ENCODE measurements at places on chromosomes 5 and 9.

DNA sequence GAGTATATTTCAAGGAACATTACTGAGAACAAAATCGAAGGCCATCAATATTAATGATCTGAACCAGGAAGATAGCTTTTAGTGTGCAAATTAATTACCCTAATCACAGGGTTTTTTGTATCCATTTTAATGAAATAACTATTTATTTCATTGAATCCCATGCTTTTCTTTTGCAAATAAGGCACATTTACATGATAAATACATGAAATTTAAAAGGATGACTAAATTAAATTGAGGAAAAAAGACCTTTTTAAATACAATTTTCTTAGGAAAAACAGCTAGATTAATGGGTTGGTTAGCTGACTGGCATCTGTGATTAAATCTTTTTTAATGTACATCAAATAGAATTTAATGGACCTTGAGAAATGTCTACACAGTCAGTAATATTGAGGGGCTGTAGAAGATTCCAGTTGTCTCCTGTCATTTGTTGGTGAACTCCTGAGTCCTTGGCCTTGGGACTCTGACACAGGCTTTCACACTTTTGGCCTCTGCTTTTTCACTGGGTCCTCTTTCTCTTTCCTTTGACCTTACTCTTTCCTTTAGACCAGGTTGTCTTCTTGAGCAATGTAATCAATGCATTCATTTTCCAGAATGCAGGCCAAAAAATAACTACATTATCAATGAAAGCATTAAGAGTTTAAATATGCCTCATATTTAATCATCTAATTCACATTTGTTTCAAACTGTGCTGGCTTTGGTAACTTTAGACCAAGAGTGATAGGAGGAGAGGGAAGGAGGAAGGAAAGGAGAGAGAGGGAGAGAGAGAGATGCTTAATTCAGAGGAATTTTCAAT lies 511.5 kb downstream of the ZNF608 start:
- no peak for DNase-seq

DNA sequence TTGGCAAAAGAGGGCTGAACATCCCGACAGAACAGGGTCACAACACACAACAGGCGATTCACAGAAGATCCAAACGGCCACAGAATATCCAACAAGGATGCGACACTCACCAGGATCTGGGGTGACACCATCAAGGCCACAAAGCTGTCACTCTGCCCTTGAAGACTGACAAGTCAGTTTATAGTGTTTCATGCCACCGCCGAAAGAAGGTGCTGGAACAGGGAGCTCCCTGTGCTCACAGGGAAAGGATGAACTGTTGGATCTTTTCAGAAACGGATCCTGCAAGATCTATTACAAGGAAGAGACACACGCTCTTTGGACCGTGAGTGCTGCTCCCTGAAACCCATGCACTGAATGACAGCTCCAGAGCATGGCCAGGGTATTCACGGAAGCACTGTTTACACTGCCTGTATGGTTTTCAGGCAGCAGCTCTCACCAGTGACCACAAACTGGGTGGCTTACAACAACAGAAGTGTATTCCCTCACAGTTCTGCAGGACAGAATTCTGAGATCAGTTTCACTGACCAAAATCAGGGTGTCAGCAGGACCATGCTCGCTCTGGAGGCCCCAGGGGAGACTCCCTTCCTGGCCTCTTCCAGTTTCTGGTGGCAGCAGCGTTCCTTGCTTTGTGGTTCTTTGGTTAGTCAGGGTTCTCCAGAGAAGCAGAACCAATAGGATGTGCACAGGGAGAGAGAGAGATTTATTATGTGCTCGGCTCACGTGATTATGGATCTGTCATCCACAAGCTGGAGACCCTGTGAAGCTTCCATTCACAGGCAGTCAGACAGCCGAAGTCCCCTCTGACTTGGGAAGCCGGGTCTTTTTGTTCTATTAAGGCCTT lies 52.8 kb downstream of the SEMA4D start:
- DNase-seq = no peak

GRCh38 chr9:135088348-135088978 lies 995 bp downstream of the OLFM1 start:
- no peak for DNase-seq

- no peak for DNase-seq
Measured at GRCh38 chr5:61279725-61280124, 52.3 kb upstream of the ZSWIM6 start.

GRCh38 chr5:34521628-34522290 lies 134.4 kb upstream of the RAI14 start:
- no peak for DNase-seq

- no peak for DNase-seq
Measured at GRCh38 chr9:105194234-105194633, 50.2 kb upstream of the SLC44A1 start.

- no peak for DNase-seq
Measured at GRCh38 chr5:158487664-158488063, 612.1 kb downstream of the EBF1 start.

DNA sequence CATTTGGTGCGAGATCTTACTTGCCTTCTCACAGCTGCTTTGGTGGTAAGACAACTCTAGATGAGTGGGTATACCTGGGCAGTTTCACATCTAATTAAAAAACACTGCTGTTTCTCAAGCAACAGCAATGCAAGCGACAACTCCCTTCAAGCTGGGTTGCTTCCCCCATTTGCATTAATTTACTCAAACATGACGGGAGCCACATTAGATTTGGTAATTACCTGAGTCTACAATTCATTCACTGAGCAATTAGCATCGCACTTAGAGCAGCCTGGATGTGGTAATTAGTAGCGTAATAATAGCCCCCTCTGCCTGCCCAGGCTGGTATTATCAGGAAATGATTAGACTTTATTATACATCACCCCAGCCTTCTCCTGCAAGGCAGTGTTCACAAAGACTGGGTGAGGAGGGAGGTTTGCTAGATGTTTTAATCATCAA lies 73.4 kb downstream of the FBXO38 start:
- peak; percentile 20 for DNase-seq

DNA sequence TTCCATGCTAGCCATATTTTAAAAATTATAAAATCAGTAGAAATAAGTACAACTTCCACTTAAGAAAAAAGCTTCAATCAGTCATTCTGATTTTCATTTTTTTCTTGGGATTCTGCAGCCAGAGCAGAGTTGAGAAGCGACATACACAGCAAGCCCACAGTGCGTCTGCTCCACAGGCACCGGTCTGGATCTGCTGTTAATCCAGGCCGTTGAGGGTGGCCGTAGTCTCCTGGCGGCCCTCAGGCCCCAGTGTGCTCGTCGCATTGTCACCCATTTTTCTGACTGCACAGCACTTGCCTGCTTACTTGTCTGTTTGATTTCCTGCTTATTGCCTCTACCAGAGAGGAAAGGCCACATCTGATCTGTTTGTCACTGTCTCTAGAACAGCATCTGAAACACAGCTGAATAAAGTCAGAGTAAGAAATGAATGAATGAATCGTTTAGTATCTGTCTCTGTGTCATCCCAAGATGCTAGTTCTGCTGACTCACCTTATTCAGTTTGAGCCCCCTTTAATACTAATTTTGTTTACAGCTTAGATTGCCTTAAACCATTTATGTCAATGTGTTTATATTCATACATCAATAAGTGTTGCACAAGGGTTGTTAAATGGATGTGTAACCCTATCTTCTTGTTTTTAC lies 11.6 kb upstream of the ASPN start:
- DNase-seq = peak; percentile 18

- no peak for DNase-seq
Measured at GRCh38 chr5:166353580-166353979, 1937.9 kb upstream of the WWC1 start.

DNA sequence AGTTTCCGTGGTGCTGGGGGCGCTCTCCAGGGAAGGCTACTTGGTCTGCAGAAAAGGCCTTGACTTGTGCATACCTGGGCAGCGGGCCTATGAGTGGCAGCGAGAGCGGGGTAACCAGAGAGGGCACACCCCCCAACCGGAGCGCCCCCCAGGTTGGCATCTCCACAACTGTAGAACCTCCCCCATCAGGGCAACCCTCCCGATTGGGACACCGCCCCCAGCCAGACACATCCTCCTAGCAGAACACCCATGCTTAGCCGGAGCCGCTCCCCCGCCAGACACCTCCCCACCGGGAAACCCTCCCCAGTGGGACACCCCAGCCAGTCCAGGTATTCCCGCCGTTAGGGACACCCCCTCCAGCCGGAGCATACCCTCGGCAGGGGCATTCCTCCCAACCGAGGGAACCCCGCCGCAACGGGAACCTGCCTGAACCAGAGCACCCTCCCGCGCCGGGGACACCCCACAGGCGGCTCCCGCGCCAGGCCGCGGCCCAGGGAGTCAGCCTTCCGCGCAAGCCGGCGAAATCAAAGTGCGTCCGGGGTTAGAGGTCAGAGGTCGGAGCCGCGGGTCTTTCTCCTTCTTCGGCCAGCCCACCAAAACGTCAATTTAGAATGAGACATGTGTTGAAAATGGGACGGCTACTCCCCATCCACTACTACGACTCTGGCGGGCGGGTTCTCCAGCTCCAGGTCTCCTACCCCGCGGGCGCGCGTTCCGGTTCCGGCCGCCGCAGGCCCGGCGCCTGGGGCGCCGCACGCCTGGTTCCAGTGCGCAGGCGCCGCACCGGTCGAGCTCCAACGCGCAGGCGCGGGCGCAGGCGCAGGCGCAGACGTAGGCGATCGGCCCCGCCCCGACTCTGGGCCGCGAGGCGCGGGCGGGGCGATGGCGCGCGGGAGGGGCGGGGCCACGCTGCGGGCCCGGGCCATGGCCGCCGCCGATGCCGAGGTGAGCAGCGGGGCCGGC lies at the start of gene EHMT1:
Gene EHMT1, plus strand, starts transcription at position 901 of the 963 bp plus-strand sequence. Its CDS starts 24 bp downstream, at position 925.
- peak; percentile 78 for DNase-seq

DNA sequence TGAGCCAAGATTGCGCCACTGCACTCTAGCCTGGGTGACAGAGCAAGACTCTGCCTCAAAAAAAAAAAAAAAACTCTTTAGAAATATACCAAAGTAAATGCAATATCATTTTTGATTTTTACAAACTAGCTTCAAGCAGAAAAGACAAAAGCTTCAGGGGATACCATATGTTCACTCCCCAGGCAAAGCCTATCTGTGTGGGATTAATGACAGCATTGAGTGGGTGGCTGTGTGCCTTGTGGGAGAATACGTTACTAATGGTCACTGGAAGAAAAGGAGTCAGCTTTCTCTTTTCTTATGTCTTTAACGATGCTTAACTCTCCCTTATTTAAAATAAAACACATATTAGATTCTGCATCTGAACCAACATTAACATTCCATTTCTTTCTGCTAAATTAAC lies 1.9 kb downstream of the PCA3 start:
- peak; percentile 30 for DNase-seq

DNA sequence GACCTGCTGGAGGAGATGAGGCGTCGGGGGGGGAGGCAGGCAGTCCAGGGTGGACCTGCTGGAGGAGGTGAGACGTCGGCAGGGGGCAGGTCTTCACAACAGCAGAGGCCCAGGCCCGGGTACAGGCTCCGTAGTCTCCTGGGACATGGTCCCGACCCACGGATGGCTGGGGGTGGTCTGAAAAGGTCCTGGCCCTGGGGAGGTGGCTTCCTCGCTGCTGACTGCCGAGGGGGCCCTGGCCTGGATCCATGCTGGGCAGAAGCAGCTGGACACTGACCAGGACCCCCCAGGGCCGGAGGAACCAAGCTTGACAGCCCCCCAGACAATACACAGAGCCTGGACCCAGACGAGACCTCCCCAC lies 8.5 kb downstream of the EGFL7 start:
- DNase-seq = peak; percentile 47

DNA sequence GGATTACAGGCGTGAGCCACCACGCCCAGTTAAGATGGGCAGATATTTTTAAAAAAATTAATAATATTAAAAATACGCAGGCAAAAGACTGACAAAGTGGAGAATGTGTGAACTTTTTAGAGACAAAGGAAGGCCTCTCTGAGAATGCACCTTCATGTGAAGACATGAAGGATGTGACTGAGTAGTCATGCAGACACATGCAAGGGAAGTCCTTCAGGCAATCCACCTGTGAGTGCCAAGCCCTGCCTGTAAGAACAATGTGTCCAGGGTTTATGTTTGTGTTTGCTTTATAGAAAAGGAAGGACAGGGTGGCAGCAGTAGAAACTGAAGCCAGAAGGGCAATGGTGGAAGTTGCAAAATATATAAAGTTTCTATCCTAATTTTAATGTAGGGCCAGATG lies 169.2 kb downstream of the EDIL3 start:
- no peak for DNase-seq

DNA sequence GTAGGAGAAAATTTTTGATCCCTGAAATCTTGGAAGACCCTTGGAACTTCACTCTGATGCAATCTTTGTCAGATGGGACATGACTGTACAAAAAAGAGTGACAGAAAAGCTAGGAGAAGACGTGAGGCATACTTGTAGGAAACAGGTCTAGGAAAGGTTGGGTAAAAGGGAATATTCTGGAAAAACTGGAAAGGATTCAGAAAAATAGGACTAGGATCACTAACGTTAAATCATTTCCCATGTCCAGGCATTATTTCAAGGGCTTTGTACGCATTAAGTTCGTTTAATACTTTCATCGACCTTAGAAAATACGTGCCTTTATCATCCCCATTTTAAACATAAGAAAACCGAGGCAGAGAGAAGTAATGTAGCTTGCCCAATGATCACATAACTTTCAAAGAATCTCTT lies 2.9 kb downstream of the ALDH1A1 start:
- DNase-seq = no peak

GRCh38 chr9:89611425-89611824 lies 6.6 kb downstream of the GADD45G start:
- no peak for DNase-seq

GRCh38 chr9:17928768-17929167 lies 349.9 kb downstream of the SH3GL2 start:
- no peak for DNase-seq

- no peak for DNase-seq
Measured at GRCh38 chr5:14842117-14842516, 29.5 kb downstream of the ANKH start.

GRCh38 chr5:97070234-97070633 lies 72.2 kb downstream of the LIX1 start:
- no peak for DNase-seq

DNA sequence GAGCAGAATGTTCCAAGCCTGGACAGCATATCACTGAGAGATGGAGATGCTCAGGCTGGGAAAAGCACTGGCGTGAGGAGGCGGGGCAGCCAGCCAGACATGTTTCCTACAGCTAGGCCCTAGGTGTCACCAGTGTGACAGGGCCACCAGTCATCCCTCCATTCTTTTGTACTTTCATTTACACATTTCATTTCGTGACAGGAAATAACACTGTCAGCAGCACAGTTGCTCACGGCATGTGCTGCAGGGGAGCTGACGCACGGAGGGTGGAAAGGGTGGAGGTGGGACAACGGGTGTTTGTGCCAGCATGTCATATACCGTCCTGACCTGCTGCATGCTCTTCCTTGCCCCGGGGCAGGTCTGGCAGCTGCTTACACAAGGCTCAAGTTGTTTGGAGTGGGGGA lies 14.8 kb upstream of the CEMIP2 start:
- no peak for DNase-seq
